ENCODE measurements at places on chromosomes 4 and X.

- DNase-seq: no peak
Observed at GRCh38 chr4:185865901-185866328, 53.9 kb upstream of the SORBS2 start.

- no peak for DNase-seq
Observed at GRCh38 chrX:118780911-118781310, 42.7 kb upstream of the ZCCHC12 start.

GRCh38 chr4:138972956-138973801 is 42.4 kb upstream of the NOCT start:
- no peak for DNase-seq

DNA sequence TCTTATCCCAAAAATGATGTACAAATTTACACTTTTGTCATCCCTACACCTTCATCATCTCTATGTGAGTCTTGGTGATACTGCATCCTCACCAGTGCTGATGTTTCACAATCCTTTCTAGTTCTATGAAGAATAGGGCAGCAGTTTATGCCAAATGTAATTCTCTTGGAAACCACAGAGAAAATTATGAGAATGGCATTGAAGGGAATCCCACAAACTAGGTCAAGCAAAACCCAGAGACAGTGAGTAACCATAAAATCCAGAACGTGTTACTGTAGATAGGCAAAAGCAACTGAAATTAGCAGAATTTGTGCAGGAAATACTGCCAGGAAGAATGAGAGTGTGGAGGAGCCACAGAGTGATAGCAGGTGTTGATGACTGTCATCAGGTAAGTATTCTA is 24.5 kb downstream of the IL15 start:
- no peak for DNase-seq

DNA sequence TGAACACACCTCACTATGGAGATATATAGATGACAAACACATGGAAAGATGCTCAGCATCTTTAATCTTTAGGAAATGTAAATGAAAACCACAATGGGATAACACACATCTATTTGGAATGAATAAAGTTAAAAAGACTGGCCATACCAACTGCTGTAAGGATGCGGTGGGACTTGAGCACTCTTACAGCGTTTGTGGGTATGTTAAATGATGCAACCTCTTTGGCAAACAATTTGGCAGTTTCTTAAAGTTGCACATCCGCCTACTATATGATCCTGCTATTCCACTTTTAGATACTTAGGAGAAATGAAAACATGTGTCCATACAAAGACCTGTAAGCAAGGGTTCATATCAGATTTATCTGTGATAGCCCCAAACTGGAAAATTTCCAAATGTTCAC is 50.7 kb downstream of the MRPL1 start:
- DNase-seq: no peak

GRCh38 chrX:9533611-9534010 is 68.8 kb downstream of the TBL1X start:
- no peak for DNase-seq

DNA sequence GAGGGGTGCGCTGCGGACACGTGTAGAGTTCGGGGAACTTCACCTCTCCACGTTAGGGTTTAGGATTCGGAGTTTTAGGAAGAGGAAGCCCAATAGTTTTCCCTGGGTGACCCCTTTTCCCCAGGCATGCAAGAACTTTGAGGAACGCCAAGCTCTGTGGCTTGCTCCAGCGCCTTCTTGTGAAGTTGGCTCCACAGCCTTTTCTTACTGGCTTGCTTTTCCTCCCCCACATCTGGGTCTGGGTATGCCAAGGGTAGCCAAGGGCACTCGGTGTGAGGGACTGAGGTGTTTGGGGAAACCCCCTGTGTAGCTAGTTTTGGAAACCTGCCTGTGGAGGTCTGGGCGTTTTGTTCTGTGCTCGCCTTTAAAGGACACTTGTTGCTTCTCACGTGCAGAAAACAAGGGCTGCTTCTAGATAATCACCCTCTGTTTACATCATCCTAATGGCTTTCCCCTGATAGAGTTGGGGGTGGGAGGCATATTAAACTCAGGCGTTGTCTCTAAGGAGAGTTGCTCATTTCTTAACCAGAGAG is 746 bp downstream of the EDNRA start:
- no peak for DNase-seq

DNA sequence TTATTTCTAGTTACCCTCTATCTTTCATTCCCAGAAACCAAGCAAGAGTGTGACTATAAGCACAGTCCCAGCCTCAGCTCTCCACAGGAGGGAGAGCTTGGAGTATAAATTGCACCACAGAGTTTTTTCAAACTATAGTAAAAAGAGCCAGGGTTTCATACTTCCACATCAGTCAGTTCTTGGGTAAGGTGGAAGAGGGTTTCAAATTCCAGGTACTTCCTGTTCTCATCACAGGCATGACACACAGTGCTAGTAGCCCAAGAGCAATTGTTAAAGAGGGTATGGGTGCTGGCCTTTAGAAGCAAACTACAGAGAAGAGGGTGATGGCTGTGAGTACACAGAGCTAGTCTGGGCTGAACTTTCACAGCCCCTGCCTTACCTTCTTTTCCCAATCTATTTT is 5.7 kb upstream of the IL1RAPL1 start:
- DNase-seq: no peak

GRCh38 chr4:147453561-147454141 is 27.2 kb upstream of the EDNRA start:
- no peak for DNase-seq

GRCh38 chrX:115360220-115360781 is 70.8 kb downstream of the LUZP4 start:
- no peak for DNase-seq

DNA sequence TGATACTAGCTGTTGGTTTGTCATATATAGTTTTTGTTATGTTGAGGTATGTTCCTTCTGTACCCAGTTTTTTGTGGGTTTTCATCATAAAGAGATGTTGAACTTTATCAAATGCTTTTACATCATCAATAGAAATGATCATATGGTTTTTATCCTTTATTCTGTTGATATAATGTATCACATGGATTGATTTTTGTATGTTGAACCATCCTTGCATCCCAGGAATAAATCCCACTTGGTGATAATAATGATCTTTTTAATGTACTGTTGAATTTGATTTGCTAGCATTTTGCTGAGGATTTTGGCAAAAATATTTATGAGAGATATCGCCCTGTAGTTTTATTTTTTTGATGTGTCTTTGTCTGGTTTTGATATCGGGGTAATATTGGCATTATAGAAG is 22.5 kb upstream of the NAA11 start:
- no peak for DNase-seq

GRCh38 chr4:10582059-10582686 is 102.4 kb downstream of the CLNK start:
- peak; percentile 36 for DNase-seq

DNA sequence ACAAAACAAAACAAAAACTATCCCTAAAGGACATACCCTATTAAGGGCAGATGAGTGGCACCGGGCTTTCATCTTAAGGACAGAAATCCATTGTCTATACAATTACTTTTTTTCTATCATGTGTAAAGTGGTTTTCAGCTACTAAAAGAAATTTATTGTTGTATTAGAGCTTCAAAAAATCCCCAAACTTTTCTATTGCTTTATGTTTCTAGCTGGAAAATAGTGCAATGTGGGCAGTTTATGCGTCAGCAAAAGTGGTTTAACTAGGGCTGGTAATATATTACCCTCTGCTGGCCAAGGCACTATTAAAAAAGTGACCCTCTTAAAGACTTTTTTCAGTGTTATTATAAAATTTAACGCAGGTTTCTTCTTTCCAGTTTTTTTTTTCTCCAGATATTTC is 15.5 kb upstream of the GPR82 start:
- DNase-seq: no peak

DNA sequence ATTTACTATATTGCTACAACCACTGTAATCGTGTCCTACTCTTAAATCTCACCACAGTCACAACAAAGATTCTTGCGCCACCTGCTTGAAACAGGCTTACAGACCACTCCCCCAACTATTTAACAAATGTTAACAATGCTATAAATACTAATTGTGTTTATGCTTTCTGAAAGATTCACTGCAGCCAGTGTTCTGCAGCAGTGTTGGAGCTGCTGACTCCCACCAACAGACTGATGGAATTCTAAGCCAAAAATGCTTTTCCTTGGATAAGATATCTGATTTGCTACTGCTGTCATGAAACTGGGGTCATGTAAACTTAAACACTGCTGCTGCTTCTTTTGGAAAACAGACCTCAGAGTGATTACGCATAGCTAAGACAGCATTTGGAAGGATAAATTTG is 244.2 kb upstream of the MAB21L2 start:
- no peak for DNase-seq

- no peak for DNase-seq
Observed at GRCh38 chr4:120081726-120082125, 15.1 kb upstream of the MAD2L1 start.

DNA sequence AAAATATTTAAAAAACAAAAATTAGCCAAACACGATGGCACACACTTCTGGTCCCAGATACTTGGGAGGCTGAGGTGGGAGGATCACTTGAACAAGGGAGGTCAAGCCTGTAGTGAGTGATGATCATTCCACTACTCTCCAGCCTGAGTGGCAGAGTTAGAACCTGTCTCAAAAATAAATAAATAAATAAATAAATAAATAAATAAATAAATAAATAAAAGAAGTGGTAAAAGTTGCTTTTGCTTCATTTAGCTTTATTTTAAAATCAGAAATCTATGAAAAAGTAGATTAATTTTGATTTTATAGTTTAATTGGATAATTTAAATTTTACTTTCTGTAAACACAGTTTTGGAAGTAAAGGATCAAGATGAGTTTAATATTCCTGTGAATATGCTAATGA is 552.9 kb upstream of the PCDH10 start:
- no peak for DNase-seq

DNA sequence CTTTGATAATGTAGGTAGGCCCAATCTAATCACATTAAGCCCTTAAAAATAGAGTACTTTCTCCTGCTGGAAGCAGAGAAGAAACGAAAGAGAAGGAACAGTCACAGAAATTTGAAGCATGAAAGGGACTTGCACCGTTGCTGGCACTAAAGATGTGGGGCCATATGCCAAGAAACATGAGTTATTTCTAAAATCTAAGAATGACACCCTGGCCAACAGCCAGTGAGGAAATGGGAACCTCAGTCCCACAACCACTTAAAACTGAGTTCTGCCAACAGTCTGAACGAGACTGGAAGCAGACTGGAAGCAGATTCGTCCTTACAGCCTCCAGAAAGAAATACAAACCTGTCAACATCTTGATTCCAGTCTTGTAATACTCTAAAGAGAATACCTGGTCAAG is 70.1 kb downstream of the CENPC start:
- DNase-seq: no peak

All from CD4-positive, alpha-beta T cell treated with Interleukin-17A for 4 hours (primary cell).